ENCODE measurements at places on chromosomes 3 and 15. TPM values are rescaled to one million over a fixed set of nuclear protein-coding genes. Genes with fewer than 3 reads are reported as not detected.

DNA sequence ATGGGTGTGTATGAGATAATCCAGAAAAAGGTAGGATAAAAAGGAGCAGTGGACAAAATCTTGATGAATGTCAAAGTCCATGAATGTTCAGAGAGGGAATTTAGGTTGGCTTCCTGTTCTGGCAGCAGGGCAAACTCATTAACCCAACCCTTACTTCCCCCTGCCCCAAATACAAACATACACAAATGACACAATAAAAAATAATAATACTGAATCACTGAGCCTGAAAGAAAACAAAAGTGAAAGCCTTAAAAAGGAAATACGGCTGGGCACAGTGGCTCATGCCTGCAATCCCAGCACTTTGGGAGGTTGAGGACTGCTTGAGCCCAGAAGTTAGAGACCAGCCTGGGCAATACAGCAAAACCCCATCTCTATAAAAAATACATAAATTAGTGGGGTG, 62.9 kb downstream of the GPR176 start:
- no peak for DNase-seq

GRCh38 chr15:60590935-60591495, 112.1 kb upstream of the ICE2 start:
- no peak for DNase-seq

GRCh38 chr3:102434715-102435114, at the start of gene ZPLD1:
TSS of gene ZPLD1 (plus strand) at chr3:102435015. CDS start at chr3:102438488, 3,473 bp downstream.
- DNase-seq: no peak

- no peak for DNase-seq
Measured at GRCh38 chr3:35437381-35437780, 201.9 kb upstream of the ARPP21 start.

DNA sequence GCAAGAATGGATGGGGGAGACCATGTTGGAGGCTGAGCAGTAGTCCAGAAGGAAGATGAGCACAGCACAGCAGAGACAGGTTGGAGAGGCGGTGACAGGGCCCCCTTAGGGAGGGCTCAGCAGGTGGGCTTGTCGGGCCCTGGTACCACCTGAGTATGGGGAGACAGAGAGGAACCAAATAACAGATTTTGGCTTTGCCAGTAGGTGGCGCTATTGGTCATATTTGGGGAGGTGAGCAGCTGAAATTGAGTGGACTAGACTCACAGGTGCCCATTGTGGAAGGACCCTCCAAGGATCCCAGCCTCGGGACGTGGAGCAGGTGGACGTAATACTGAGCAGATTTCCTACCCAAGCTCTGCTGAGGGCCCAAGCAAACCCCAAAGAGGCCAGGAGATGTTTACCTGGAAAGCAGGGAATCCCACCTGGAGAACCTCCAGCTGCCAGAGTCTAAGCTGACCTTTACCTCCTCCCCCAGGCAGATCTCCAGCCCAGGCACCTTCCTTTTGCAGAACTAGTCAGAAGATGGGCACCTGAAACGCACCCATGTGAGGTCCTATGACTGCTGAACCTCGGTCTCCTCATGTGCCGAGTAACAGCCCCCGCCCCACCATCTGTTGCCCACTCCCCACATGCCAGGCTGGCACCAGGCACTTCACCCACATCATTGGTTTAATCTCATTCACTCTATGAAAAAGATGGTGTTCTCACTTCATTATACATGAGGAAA, 24.6 kb upstream of the CORO2B start:
- peak; percentile 57 for DNase-seq

GRCh38 chr3:79236496-79236895, 531.3 kb downstream of the ROBO1 start:
- DNase-seq: no peak

GRCh38 chr15:35827911-35828310, 281.9 kb upstream of the DPH6 start:
- DNase-seq: no peak

DNA sequence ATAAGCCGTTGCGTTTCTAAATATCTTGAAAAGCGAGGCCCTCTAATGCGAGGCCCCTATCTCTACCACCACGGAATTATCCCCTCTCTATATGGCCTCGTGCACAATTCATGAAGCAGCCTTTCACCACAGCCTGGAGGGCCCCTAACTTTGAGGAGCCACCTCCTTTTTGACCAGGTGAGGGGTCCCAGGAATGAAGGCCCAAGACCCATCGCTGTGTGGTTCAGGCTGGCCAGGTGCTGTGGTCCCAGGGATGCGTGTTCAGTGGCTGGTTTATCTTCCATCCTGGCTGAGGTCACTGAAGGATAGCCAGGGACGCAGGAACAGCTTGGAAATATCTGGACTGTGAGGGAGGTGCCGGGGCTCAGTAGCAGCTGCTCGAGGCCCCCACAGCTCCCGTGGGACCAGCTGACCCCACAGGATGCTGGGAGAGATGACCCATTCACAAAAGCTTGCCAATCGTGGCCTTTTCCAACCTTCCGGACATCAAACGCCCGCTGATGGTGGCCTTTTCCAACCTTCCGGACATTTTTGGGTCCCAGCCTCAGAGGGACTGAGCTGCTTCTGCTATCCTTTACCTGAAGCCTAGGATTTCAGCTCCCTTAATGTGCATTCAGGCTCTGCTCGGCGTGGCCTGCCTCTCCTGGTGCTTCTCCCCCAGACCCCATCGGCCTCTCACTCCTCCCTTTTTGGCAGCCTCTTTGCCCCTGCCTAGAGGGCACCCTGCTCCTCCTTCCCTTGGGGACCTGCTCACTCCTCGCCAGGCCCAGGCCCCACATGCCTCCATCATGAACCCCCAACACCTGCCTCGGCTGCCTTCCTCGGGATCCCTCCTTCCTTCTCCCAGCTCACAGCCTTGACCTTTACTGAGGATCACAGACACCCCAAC, 140.9 kb downstream of the CHSY1 start:
- DNase-seq: no peak

Gene TRH
- 0.11 TPM for polyA plus RNA-seq

Gene MME
- polyA plus RNA-seq: 491 TPM

Gene ST3GAL6
- 74.7 TPM for polyA plus RNA-seq
